ENCODE measurements at places on chromosomes 12 and 14. TPM values are rescaled to one million over a fixed set of nuclear protein-coding genes. Genes with fewer than 3 reads are reported as not detected.

GPR132 gene
- 2.9 TPM for total RNA-seq

PLA2G1B gene
- 1.2 TPM for total RNA-seq

SSTR1 gene
- 2.6 TPM for total RNA-seq

TAS2R50 gene
- total RNA-seq = 5.7 TPM

ESRRB gene
- total RNA-seq = 0.52 TPM

FITM1 gene
- 0.71 TPM for total RNA-seq

CYP27B1 gene
- 1.5 TPM for total RNA-seq

PTGER2 gene
- 5.1 TPM for total RNA-seq

GYS2 gene
- not detected for total RNA-seq

ADCY4 gene
- 111 TPM for total RNA-seq

CRIP1 gene
- 229 TPM for total RNA-seq

LMO3 gene
- total RNA-seq = 26.8 TPM

MORN3 gene
- total RNA-seq = not detected

CMKLR1 gene
- total RNA-seq = 55.4 TPM

TAS2R8 gene
- not detected for total RNA-seq

LRP1 gene
- 992 TPM for total RNA-seq

COL2A1 gene
- total RNA-seq = not detected

CISTR gene
- not detected for total RNA-seq

PGF gene
- total RNA-seq = 29.1 TPM

CLEC1A gene
- 7.0 TPM for total RNA-seq

SERPINA10 gene
- total RNA-seq = not detected

CSAD gene
- total RNA-seq = 52.7 TPM

TXNDC16 gene
- total RNA-seq = 10.7 TPM

BTBD6 gene
- total RNA-seq = 39.1 TPM

GPR84 gene
- total RNA-seq = 1.9 TPM

KRT79 gene
- total RNA-seq = not detected

ITGA7 gene
- 747 TPM for total RNA-seq

B4GALNT3 gene
- 17.4 TPM for total RNA-seq

TAS2R7 gene
- total RNA-seq = not detected

PRIMA1 gene
- 8.9 TPM for total RNA-seq

KLRK1 gene
- 3.5 TPM for total RNA-seq

SLC6A15 gene
- 0.55 TPM for total RNA-seq

TUBA1B gene
- total RNA-seq = 403 TPM

PPP1R1A gene
- total RNA-seq = 13.6 TPM

TAS2R9 gene
- total RNA-seq = not detected

KRT85 gene
- not detected for total RNA-seq

DBX2 gene
- total RNA-seq = 0.27 TPM

ARHGAP9 gene
- total RNA-seq = 38.8 TPM

OAS2 gene
- 18.6 TPM for total RNA-seq

NT5DC3 gene
- total RNA-seq = 104 TPM

PCED1B gene
- 11.0 TPM for total RNA-seq

SERPINA3 gene
- total RNA-seq = 200 TPM

PIWIL1 gene
- not detected for total RNA-seq

HOXC12 gene
- not detected for total RNA-seq

NOVA1 gene
- total RNA-seq = 38.7 TPM

NGB gene
- total RNA-seq = not detected

BMAL2 gene
- 18.1 TPM for total RNA-seq

AQP6 gene
- total RNA-seq = not detected

GALNT8 gene
- total RNA-seq = 4.7 TPM

HOXC6 gene
- total RNA-seq = 17.1 TPM

SYCP3 gene
- total RNA-seq = 0.65 TPM

ACSM4 gene
- total RNA-seq = not detected

HOXC10 gene
- total RNA-seq = 1.6 TPM

Data from aorta (tissue), 5 donors.